ENCODE measurements at places on chromosomes 6 and 20.

- DNase-seq, result peak; percentile 49
These were observed at the start of gene GFRA4 for GRCh38 chr20:3663031-3663701. TSS of gene GFRA4 (minus strand) at chr20:3663399. CDS start at chr20:3663399, 0 bp downstream.

GRCh38 chr6:54856129-54856528 lies 9.6 kb downstream of the FAM83B start:
- DNase-seq, result no peak

GRCh38 chr6:169638388-169638787 lies 63.4 kb downstream of the WDR27 start:
- DNase-seq, result peak; percentile 41

- peak; percentile 85 for DNase-seq
These were observed at the start of gene MDFI for GRCh38 chr6:41638002-41638934. TSS of gene MDFI (plus strand) at chr6:41638468. CDS start at chr6:41638750, 282 bp downstream.

GRCh38 chr6:148989585-148989984 lies 242.8 kb downstream of the UST start:
- DNase-seq, result no peak

- no peak for DNase-seq
These were observed 6.8 kb downstream of the SLC22A3 start for GRCh38 chr6:160355001-160355400.

GRCh38 chr6:169956580-169956979 lies 205.2 kb downstream of the ERMARD start:
- DNase-seq, result no peak

DNA sequence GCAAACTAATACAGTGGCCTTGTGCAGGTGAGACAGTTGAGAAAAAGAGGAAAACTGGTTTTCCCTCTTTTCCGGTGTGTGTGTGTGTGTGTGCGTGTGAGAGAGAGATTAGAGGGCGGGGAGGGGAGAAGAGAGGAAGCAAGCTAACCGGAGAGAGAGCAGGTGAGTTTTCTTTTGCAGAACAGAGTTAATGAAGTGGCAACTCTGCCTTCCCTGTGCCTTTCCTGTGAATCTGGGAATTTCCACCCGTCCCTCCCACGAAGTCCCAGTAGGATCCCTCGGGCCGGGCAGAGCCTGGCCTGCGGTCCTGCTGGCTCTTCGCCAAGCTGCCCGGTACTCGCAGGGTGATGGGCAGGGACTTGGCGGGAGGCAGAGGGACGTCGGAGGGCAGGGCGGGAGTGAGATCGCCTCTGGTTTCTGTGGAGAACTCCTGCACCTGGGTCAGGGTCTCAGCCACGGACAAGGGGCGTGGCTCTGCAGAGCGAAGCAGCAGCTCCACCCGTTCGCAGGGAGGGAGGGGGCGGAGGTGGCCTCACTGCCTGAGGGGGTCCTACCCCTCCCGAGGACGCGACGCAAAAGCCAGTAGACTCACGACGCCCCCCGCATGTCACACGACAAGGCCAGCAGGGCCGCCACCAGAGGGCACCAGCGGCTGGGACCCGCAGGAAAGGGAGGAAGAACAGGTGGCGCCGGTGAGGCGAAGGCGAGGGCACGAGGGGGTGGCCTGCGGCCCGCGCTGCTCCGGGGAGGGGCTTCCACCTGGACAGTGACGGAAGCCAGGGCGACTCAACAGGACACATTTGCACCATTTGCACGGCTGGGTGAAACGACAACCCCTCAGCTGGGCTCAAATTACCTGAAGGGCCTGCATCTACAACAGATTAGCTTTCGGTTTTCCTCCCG lies 51.2 kb upstream of the RNF182 start:
- DNase-seq, result peak; percentile 91

DNA sequence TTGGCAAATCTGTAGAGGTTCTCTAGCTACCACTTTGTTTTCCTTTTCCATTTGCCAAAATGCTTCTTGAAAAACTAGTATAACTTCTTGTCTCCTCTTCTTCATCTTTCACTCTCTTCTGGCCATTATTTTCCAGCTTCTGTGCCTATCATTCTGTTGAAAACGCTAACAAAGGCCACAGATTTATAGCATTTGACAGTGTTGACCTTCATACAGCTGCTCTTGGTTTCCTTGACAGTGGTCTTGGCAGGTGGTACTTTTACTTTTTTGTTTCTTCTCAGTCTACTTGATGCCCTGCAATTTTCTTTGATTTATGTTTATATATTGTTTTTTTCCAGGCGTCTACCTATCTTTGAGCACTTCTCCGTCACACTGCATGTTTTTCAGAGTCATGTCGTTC lies 23.7 kb downstream of the TRMT11 start:
- DNase-seq, result no peak

DNA sequence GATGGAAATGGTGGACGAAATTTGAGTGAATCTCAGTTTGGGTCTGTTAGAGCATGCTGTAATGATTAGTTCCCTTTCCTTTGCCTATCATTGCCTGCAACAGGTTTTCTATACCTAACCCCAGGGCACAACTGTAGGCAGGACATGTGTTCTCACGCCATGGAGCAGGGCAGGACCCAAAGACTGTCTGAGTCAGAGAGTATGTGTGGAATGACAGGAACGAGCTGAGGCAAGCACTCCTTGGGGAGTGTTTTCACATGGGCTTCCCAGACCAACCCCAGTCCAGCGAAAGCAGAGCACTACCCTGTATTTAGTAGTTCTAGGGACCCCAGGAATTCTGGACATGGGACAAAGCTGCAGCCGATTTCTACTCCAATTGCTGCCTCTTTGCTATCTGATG lies 234.2 kb downstream of the HACE1 start:
- peak; percentile 98 for DNase-seq

GRCh38 chr20:62063981-62064769 lies 1.5 kb downstream of the TAF4 start:
- peak; percentile 80 for DNase-seq

- DNase-seq, result no peak
These were observed 68.0 kb downstream of the CLVS2 start for GRCh38 chr6:123064038-123064437.

GRCh38 chr6:159020011-159020410 lies 20.0 kb upstream of the RSPH3 start:
- DNase-seq, result no peak

- DNase-seq, result no peak
These were observed 25.3 kb upstream of the ZBTB24 start for GRCh38 chr6:109508166-109508860.

DNA sequence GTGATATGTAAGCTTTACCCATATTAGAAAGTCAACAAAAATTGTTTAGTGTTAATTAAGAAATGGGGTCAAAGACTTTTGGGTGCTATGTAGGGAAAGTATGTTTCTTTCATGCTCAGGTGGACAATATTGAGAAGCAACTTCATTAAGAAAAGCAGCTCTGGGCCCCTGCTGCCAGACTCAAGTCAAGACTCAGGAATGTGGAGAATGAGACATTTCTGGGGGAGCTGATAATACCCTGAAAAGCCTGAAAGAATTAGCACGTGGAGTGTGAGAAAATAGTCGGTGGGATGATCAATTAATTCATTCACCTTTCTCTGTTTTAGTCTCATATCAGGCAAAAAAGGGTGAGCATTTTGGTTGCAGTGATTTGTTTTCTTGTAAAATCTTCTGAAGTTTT lies 175.1 kb upstream of the IMPG1 start:
- no peak for DNase-seq

- DNase-seq, result peak; percentile 78
These were observed 96.1 kb upstream of the RIN2 start for GRCh38 chr20:19661717-19662636.

DNA sequence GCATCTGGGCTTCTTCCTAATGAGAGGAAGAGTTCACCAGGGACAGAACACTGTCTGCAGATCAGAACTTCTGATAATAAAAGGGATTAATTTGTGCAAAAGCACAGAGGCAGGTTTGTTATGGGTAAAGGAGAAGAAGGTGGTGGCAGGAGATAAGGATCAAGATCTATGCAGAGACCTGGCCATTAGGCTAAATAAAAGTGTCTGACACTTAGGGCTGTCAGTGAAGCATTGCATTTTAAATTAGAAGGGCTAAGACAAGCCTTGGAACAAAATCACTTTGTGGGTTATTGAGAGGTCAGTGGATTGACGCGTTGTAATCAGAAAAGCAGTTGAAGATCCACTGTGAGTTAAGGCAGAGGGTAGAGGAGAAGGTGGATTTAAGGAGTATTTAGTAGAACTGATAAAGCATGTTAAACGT lies 76.8 kb downstream of the MAP3K4 start:
- no peak for DNase-seq

DNA sequence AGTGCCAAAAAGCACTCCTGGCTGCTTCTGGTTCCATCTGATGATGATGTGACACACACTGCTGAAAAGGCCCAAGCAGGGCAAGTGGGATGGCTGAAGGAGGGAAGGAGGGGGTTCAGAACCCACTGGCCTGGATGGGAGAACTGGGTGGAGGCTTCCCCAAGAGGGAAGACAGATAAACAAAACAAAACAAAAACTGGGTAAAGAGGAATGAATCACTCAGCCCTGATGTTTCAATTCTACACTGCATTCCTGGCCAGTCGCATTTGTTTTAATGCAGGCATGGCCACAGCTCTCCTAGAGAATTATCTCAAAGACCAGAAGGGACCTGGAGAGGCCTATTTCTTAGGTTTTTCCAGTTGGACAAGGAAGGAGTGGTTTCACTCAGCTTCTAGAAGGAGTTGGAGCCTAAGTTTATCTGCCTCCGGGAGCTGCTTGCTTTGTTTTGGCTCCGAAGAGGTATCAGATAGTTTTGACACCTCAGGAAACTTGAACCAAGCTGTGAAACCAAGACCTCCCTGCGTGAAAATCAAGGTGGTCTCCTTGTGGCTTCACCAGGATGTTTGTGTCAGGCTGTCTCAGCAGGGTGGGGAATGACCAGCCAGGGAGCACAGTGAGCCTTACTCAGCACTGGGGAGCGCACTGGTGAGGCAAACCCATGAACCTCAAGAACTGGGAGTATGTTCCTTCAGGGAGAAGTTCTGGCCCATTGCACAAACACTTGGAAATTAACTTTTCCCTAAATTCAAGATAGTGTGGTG lies 16.1 kb downstream of the TTPAL start:
- DNase-seq, result no peak

- DNase-seq, result no peak
These were observed 193.0 kb upstream of the SGK1 start for GRCh38 chr6:134510920-134511319.

GRCh38 chr20:41085606-41086005 lies 51.7 kb upstream of the PLCG1 start:
- DNase-seq, result no peak

- no peak for DNase-seq
These were observed 104.0 kb downstream of the COL12A1 start for GRCh38 chr6:75101896-75102295.

- no peak for DNase-seq
These were observed 16.2 kb downstream of the SUN5 start for GRCh38 chr20:32988008-32988407.
